Jurkat, Clone E6-1 (cell line): ENCODE measurements at places on chromosomes 2 and 18.
A peak's percentile ranks its signal among the peaks of the same experiment; 100 is the strongest.

DNA sequence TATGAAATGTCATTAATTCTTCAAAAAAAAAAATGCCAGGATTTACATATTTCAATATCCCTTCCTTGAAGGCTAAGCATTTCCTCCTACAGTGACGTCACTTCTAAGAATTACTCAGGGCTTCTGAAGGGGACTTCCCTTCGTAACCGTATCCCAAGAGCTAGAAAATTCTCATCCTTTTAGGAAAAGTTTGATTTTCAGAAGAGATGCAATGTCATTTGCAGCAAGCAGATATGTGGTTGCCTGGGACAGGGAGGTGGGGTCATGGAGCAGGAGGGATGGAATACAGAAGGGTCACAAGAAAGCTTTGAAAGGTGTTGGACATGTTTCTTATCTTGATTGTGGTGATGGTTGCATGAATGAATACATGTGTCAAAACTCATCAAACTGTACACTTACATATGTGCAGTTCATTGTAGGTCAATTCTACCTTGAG, 97.0 kb upstream of the ATL2 start:
- DNase-seq = no peak

DNA sequence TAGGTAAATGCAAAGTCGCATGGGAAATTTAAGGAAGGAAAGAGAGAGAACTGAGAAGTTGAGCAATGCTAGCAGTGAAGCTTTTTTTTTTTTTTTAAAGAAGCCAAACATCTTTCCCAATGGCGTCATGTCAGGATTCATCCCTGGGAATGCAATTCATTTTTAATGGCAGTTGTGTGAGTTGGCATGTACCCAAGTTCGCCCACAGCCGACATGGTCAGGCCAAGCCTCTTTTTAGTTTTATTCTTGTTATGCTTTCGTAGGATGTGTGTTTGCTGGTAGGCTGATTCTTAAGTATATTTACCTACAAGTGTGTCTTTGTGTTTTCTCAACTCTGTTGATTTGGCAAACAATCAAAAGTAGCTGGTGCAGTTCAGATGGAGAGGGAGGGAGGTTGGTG, 127.6 kb upstream of the ITGA6 start:
- DNase-seq = no peak

- DNase-seq = no peak
Observed at GRCh38 chr2:234680688-234681619, 184.1 kb upstream of the ARL4C start.

- no peak for DNase-seq
Observed at GRCh38 chr2:9146646-9147045, 60.0 kb upstream of the ASAP2 start.

GRCh38 chr2:165876712-165877111, 76.9 kb downstream of the TTC21B start:
- no peak for DNase-seq

DNA sequence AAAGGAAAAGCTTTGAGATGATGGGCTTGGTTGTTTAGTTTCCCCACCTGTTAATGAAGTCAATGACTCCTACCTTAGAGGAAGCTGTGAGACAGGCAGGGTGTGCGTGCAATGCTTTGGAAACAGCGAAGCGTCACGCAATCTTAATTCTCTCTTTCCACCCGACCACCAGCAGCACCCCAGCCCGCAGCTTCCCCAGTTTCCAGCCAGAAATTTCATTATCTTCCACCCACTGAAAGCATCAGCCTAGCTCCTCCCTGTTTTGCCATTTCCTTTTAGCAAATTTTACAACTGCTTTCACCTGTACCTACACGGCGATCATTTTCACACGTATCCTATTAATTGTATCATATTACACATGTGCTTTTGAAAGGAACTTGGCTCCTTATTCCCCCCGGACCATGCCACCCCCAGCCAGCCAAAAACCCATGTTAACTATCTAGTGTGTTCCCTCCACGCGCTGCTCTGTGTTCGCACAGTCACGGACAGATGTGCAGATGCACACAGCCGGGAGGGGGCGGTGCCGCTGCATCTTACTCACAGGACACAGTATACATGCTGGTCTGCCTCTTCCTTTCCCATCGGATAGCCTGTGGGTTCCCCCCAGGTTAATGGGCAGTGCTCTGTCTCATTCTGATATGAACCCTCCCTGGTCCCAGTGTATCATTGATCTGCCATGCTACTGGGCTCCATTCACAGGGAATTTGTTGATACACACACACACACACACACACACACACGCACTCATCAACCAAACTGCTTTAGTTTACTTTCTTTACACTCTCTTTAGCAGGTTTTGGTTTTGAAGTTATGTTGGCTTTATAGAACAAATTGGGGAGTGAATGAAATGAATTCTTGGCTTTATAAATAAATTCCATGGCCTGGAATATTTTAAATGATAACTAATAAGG, 22.4 kb downstream of the CYP27C1 start:
- DNase-seq = peak; percentile 50

- peak; percentile 88 for DNase-seq
Observed at GRCh38 chr2:134232868-134233727, 20.8 kb upstream of the MGAT5 start.

- DNase-seq = no peak
Observed at GRCh38 chr2:143071185-143071876, 57.9 kb upstream of the ARHGAP15 start.

- DNase-seq = no peak
Observed at GRCh38 chr2:108611021-108611420, 76.8 kb downstream of the LIMS1 start.

DNA sequence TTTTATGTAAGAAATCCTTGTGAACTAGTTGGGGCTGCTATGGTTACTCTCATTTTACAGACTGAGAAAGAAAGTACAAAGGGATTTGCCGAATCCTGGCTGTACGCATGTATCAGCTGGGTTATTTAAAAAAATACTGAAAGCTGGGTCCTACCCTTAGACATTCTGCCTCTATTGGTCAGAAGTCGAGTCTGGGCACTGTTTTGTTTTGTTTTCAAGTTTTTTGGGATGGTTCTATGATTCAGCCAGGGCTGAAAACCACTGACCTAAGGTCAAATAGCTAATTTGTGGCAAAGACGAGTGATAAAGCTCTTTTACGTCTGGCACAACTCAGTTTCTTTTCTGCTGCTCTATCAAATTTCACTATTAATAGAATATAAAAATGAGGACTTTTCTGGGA, 5.9 kb upstream of the SLC8A1 start:
- no peak for DNase-seq

- DNase-seq = no peak
Observed at GRCh38 chr2:47208852-47209606, 53.9 kb upstream of the STPG4 start.

- DNase-seq = no peak
Observed at GRCh38 chr2:218780046-218780445, 1.9 kb upstream of the CYP27A1 start.

DNA sequence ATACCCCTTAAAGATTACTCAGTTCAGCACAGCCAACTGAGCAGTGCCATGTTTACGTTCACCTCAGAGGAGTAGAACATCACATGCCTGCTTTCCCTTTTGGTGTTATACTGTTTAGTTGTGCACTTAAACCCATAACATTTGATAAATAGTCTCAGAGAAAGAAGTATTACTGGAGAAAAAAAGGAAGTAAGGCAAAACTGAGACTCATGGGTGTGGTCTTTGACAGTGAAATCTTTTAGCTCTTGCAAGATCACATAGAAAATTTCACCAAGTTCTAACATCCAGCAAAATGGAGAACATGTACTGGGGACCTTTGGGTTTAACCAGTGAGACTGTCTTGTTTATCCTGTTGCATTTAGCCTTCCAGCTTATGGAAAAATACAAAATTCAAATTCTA, 5.6 kb downstream of the TANK start:
- DNase-seq = no peak

- DNase-seq = no peak
Observed at GRCh38 chr2:396903-397302, 109.0 kb upstream of the ALKAL2 start.

GRCh38 chr2:151007365-151007764, 254.3 kb downstream of the RBM43 start:
- DNase-seq = no peak

DNA sequence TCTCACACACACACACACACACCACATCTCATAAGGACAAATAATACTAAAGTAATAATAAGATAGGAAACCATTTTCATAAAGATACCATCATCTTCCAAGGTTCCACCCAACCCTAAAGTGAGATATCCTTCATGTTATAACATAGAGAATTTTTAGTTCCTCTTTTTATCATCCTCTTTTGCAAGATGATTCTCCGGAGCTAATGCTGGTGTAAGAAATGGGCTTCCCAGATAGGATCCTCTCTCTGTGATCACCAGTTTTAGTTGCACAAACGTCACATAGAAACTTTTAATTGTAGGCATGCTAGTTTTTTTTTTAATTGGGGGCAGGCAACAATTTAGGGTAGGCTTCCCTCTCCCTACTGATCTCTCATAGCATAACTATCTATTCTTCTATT, 49.6 kb downstream of the ARHGAP25 start:
- no peak for DNase-seq

GRCh38 chr2:99572373-99573164, 82.8 kb upstream of the REV1 start:
- DNase-seq = no peak

- no peak for DNase-seq
Observed at GRCh38 chr2:2324565-2325101, 6.4 kb downstream of the MYT1L start.

- no peak for DNase-seq
Observed at GRCh38 chr2:150309311-150310080, 178.0 kb downstream of the RND3 start.

GRCh38 chr2:148853458-148853857, 21.6 kb upstream of the KIF5C start:
- DNase-seq = no peak

GRCh38 chr18:31591113-31591512, 564 bp upstream of the TTR start:
- DNase-seq = no peak

GRCh38 chr2:204050681-204051080, 114.1 kb downstream of the ICOS start:
- no peak for DNase-seq

- DNase-seq = peak; percentile 1
Observed at GRCh38 chr2:56918790-56919189, 735.0 kb downstream of the CCDC85A start.

- no peak for DNase-seq
Observed at GRCh38 chr2:67272195-67272594, 124.9 kb upstream of the ETAA1 start.

DNA sequence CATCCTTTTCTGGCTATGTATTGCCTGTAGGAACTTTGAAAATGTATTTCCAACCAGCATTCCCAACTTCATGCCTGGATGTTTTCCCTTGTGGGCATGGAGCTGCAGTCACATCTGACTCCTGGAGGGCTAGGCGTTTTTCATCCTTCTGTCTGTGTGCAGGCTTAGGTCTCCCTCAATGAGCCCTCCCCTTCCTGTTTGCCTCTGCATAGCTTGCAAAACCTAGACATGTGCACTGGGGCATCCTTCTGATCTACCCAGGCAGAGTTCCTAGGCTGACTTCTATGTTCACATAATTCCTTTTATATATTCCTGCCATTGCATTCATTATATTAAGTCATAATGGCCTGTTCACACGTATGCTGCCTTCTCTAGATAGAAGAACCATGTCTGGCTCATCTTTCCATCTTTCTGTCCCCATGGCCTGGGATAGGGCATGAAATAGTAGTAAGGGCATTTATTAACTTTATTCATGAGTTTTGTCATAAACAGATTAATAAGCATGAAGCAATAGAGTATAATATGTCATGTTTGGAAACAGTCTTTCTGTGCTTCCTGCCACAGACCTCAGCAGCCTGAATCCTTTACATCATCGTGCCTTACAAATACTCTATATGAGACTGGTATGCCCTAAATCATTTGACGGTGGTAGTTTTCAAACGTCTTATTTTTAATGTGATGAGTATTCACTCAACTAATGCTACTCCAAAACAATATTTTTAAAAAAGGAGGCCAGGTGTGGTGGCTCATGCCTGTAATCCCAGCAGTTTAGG, 195.6 kb downstream of the TGIF1 start:
- no peak for DNase-seq

DNA sequence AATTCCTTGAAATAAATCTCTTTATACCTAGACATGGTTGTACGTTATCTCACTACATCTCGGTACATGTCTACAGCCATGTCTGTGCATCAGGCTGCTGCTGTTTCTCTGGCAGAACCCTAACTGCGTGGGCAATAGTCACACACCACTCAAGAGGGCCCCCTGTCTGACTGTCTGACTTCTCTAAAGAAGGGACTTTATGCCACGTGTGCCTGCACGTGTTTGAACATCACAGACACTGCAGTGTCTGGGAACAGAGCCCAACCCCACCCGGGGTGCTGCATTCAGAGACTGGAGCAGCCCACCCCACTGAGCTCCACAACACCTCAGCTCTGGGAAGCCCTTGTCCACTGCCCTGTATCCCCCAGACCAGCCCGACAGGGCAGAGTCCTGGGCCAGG, 55.0 kb downstream of the KIF1A start:
- no peak for DNase-seq

DNA sequence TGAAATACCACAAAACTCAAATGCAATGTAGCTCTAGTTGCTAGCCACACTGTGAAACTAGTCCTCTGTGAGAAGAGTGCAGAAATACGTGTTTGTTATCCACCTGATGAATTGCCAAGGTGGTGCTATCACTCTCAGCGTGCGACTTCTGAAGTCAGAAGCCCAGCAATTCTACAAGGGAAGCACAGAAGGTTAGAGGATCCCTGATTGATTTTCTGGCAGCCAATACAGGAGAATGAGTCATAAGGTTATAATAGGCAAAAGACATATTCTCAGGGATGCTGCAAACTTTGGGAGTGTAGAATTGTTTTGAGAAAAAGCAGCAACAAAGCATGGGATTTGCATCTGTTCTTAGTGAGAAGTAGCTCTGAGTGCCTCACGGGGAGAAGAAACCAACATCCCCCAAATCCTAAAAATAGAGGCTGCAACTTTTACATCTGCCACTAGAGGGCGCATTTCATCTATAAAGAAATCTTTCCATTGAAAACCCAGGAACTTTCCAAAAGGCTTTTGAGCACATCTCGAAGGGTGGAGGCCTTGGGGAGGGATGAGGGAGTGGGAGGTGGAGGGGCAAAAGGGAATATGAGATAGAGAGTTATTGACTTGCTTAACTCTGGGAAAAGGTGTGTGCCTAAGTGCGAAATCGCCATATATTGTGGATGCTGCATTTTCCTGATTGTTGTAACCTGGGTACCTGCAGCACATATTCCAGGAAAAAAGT, 78.0 kb downstream of the TMEM182 start:
- peak; percentile 25 for DNase-seq

DNA sequence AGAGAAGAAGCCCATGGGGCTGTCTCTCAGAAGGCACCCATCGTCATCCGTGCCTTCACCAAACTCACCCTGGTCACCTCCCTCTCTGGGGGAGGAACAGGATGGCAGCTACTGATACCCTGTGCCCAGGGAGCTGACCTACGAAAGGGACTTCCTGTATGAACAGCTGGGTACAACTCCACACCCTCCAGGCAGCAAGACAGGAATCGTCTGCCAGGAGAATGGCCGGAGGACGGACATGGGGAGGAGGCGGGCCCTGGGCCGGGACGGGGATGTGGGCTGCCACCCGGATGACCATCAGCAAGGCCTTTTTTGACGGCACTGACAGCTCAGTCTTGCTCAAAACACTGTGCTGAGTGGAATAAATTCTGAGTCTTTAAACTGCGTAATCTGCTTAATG, 243.6 kb downstream of the HDAC4 start:
- no peak for DNase-seq
